Esophagus squamous epithelium (tissue), 5 donors: ENCODE measurements at places on chromosomes 5 and 9. TPM values are rescaled to one million over a fixed set of nuclear protein-coding genes. Genes with fewer than 3 reads are reported as not detected.
A peak's percentile ranks its signal among the peaks of the same experiment; 100 is the strongest.

The TSLP gene
- 0.27 TPM for total RNA-seq

DNA sequence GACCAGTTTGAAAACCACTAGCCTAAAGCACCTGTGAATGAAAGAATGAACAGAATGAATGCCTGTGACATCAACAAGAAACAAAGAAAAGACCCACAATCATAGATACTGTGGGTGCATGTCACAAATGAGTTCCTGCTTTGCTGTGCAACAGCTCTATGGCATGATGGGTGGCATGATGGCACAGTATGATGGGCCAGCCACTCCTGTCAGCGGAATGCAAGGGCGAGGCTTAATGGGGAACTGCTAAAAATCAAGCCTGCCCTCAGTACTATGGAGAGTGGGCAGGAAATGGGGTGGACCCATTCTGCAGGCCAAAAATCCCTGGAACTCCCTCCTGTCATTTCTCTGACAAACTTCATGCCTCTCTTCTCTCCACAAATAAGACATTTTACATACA lies 89.0 kb downstream of the DCP2 start:
- no peaks in the 10 kb centered on the region for H3K36me3 ChIP-seq
- H3K27me3 ChIP-seq, result no peaks in the 10 kb centered on the region
- no peak overlapping the region for H3K27ac ChIP-seq
- no peak for DNase-seq

GRCh38 chr9:106981396-106982287 lies 118.7 kb downstream of the ZNF462 start:
- no peak for DNase-seq
- peaks cover 1% of the 10 kb centered on the region for H3K36me3 ChIP-seq
- H3K27ac ChIP-seq, result no peak overlapping the region
- no peaks in the 10 kb centered on the region for H3K4me1 ChIP-seq
- no peak overlapping the region for H3K4me3 ChIP-seq

- H3K36me3 ChIP-seq, result peaks cover 53% of the 10 kb centered on the region
- H3K27ac ChIP-seq, result peak overlapping the region; percentile 30
- H3K4me3 ChIP-seq, result no peak overlapping the region
- H3K27me3 ChIP-seq, result no peaks in the 10 kb centered on the region
- peaks cover 16% of the 10 kb centered on the region for H3K4me1 ChIP-seq
These were observed 85.5 kb upstream of the ZNF169 start for GRCh38 chr9:94173632-94174031.
